Skeletal muscle cell (primary cell): ENCODE measurements at places on chromosomes 5 and 9.

GRCh38 chr5:56290378-56291078 lies 57.4 kb upstream of the ANKRD55 start:
- no peak for DNase-seq

DNA sequence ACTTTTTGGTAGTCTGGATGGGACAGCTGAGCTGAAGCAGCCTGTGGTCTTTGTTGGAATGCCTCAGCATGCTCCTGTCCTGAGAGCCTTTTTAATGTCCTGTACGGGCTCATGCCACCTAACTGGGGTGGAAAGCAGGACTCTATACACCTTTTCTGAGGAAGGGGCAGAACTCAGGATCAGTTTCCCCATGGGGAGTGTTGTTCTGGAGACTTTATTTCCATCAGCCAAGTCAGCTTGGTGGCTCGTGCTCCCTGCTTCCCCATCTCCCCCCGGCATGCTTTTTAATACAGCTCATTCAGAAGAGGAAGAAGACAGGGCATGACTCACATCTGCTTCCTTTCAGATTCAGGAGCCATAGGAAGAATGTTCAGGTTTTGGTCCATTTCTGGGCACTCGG lies 5.1 kb upstream of the SEPTIN8 start:
- DNase-seq: no peak

GRCh38 chr9:36443581-36443980 lies 43.5 kb upstream of the RNF38 start:
- DNase-seq: no peak

DNA sequence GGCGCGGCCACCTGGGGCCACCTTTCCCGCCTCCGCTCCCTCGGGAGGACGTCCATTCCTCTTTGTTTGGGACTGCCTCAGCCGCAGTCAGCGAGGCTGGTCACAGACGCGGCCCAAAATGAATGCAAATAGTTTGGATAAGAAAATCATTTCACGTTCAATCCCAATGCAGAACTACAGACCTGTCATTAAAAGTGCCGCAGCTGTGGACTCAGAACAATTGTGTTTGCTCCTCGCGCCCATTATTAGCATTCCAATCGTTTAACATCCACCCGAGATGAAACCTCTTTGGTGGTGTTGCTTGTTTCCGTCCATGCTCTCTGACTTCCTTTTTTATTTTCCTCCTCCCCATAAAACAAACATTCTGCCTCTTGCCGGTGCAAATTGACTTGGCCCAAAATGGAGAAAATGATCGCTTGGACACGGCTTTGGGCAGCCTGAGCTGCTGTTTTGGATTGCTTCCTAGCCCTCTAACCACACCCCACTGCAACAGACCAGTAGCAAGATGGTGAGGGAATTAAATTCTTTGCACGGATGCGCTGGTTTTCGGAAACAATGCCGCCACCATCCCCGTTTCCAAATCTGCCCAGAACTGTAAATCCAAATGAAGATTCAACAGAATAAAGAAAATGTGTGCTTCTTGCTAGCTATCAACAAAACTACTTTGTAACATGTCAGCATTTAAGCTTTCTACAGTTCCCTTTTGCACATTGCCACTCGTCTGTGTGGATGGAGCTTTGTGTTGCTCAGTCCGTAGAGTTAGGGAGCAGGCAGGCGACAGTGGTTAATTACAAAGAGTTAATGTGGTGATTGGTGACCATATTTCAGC lies 784 bp downstream of the NLN start:
- DNase-seq: peak; percentile 39

- no peak for DNase-seq
Observed at GRCh38 chr9:124124729-124125650, 113.4 kb downstream of the LHX2 start.

DNA sequence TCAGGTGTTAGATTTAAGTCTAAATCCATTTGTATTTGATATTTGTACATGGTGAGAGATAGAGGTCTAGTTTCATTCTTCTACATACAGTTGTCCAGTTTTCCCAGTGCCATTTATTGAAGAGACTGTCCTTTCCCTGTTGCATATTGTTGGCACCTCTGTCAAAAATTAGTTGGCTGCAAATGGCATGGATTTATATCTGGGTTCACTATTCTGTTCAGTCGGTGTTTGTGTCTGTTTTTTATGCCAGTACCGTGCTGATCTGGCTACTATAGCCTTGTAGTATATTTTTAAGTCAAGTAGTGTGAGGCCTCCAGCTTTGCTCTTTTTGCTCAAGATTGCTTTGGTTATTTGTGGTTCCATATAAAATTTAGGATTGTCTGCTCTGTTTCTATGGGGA lies 176.2 kb upstream of the DMRT1 start:
- no peak for DNase-seq
